ENCODE measurements at places on chromosomes 5 and 9.
A peak's percentile ranks its signal among the peaks of the same experiment; 100 is the strongest.

GRCh38 chr5:172688349-172689217 lies 47.5 kb downstream of the NEURL1B start:
- DNase-seq = no peak

DNA sequence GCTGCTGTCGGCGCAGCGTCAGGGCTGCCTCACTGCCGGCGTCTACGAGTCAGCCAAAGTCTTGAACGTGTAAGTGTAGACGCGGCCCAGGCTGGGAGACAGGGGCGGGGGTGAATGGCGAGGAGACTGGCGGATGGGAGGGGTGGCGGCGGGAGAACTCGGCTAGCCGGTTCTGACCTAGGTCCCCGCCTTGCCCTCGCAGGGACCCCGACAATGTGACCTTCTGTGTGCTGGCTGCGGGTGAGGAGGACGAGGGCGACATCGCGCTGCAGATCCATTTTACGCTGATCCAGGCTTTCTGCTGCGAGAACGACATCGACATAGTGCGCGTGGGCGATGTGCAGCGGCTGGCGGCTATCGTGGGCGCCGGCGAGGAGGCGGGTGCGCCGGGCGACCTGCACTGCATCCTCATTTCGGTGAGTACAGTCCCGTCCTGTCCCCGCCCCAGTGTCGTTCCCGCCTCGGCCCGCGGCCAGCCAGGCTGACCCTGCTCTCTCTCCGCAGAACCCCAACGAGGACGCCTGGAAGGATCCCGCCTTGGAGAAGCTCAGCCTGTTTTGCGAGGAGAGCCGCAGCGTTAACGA lies 745 bp downstream of the GADD45G start:
- DNase-seq = peak; percentile 9

DNA sequence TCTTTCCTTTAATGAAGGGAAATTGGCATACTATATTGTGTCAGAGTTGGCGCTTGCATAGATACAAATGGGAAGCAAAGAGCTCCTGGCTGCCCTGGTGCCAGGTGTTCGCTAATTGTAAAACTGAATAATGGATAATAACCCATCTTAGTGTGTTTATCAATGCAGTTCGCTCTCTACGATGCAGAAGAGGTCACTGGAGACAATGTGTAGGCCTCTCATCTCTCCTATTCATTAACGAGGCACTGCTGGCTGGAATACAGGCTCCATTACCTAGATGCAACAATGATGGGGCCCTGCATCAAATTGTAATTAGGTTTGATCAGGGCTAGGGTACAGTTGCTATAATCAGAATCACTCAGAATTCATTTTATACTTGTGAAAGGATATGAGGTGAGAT lies 171.0 kb downstream of the RMI1 start:
- no peak for DNase-seq

DNA sequence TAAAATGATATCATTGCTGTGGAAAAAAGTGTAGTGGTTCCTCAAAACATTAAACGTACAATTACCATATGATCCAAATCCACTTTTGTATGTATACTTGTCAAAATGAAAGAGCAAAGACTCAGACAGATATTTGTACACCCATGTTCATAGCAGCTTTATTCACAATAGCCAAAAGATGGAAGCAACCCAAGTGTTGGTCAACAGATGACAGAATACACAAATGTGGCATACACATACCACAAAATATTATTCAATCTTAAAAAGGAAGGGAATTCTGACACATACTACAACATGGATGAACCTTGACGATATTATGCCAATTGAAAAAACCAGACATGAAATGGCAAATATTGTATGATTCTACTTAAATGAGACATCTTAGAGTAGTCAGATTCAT lies 524.5 kb upstream of the WWC1 start:
- no peak for DNase-seq

All from hippocampal formation (tissue), 2 donors.